ENCODE measurements at places on chromosomes 5 and 9. TPM values are rescaled to one million over a fixed set of nuclear protein-coding genes. Genes with fewer than 3 reads are reported as not detected.

Gene BTNL8
- total RNA-seq: not detected

DNA sequence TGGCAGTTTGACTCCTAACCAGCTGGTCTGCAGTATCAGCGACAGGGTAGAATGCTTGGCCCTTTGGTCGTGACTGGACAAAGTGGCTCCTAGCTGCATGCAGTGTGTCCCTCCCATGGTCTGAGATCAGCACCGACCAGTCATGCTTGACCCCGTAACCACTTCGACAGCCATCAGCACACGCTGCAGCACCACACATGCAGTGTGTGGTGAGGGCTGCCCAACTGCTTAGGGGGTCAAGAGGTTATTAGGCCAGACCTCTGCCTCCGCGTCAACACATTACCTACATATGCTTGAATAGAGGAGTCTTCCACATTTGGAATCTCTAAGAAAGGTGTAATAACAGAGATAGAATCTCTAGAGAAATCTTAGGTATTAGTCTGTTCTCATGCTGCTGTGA is 139.1 kb downstream of the FSTL4 start:
- no peak for DNase-seq

Gene WNT8A
- not detected for total RNA-seq

Gene GARIN3
- total RNA-seq: not detected
